ENCODE measurements at places on chromosomes 12 and 14.

- no peak for DNase-seq
These were observed 10.7 kb downstream of the DYRK4 start for GRCh38 chr12:4572680-4573079.

DNA sequence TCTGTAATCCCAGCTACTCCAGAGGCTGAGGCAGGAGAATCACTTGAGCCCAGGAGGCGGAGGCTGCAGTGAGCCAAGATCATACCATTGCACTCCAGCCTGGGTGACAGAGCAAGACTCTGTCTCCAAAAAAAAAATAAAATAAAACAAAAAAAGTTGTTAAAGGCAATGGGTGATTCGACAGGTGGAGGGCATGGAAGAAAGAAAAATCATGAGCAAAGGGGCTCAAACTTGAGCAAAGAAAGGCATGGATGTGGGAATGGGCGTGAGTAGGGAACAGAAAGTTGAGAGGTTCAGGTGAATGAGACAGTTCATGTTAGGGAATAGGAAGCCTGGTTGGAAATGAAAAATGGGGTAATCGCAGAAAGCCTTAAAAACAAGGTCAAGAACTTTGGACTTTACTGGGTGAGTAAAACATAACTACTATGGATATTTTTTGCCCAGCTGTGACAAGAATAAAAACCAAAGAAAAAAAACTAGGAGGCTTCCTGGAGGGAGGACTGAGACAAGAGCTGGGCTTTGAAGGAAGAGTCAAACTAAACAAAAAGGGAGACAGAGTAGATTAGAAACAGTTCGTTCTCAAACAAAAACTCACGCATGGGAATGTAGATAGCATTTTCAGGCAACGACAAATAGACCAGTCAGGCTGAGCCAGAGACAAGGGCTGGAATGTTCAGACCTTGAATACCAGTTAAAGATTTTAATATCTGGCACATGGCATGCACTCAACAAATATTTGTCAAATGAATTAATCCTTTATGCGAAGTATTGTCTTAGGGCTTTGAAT is 18.8 kb downstream of the PYM1 start:
- no peak for DNase-seq

DNA sequence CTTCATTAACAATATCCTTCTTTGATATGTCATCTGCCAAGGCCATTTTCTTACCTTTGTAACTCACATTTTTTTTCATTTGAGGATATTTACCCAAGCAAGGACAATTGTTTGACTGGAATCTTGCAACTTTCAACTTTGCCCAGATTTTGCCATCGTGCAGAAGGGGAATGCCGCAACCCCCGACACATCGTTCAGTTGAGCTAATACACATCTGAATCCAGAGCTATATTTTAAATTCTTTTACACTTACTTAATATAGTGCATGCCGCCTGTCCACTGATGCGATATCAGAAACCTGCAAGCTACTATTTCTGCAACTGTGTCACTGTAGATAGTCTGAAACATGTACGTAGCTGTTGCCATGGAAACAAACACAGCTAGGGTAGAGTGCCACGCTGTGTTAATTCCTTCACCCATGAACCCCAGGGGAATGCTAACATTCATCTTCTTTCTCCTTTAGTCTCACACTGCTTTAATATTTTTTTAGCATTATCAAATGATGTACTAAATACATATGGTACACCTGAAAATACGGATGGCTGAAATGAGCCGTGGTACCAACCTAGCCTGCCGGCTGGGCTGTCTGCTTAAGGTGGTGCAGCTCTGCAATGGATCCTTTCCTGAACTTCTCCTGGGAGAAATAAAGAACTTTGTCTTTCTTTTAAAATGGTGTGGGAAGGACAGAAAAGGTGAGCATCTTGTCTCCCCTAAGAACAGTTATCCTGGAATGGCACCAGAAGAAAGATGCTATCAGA is 77.0 kb upstream of the FOXN3 start:
- peak; percentile 7 for DNase-seq

DNA sequence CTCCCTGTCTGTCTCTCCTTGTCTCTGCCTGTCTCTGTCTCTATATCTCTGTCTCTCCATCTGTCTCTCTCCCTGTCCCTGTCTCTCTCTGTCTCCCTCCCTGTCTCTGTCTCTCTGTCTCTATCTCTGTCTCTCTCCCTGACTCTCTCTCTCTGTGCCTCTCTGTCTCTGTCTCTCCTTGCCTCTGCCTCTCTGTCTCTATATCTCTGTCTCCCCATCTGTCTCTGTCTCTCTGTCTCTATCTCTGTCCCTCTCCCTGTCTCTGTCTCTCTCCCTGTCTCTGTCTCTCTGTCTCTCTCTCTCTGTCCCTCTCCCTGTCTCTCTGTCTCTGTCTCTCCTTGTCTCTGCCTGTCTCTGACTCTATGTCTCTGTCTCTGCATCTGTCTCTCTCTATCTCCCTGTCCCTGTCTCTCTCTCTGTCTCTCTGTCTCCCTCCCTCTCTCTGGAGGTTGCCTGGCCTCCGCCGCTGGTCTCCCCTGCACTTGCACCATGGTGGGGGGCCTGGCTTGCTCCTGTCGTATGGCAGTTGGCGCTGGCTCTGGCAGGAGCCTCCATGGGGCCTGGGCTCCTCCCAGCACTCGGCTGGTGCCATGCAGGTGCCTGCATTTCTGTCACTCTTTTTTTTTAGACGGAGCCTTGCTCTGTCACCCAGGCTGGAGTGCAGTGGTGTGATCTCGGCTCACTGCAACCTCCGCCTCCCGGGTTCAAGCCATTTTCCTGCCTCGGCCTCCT is 28.3 kb downstream of the MMP17 start:
- no peak for DNase-seq
